Germinal center (tissue), 1 donor: ENCODE measurements at places on chromosomes 7 and 10.
A peak's percentile ranks its signal among the peaks of the same experiment; 100 is the strongest.

DNA sequence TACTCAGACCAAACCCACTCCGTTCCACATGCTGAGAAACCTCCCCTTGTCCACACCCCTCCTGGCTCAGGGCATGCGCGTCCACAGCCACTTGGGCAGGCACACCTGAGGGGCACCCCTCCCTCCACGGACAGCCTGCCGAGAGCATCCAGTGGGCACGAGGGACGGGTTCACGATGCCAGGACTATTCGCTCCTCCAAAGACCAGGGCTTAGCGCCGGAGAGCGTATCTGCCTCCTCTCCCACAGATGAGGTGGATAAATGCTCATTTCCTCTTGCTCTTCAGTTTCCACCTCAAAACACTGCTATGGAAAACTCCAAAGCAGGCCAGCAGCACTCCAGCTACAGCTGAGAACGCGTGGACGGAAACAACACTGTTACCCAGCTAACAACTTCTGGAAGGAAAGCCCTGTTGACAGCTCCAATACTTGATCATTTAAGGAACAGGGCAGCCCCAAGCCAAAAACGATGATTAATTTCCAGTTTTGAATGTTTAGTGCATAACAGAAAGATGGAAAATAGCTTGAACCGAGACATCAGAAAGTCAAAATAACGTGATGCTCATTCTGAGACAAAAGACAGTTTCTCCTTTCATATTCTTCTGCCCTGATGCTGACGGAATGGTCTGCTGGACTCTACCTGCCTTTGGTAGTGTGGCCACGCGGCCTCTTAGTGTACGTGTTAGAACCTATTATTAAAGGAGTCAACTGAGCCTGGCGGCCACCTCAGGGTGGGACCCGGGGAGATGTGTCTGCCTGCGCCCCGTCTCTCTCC is 204.7 kb downstream of the DNAJB6 start:
- no peak for DNase-seq

GRCh38 chr7:139047970-139048369 is 12.1 kb upstream of the ZC3HAV1L start:
- no peak for DNase-seq

DNA sequence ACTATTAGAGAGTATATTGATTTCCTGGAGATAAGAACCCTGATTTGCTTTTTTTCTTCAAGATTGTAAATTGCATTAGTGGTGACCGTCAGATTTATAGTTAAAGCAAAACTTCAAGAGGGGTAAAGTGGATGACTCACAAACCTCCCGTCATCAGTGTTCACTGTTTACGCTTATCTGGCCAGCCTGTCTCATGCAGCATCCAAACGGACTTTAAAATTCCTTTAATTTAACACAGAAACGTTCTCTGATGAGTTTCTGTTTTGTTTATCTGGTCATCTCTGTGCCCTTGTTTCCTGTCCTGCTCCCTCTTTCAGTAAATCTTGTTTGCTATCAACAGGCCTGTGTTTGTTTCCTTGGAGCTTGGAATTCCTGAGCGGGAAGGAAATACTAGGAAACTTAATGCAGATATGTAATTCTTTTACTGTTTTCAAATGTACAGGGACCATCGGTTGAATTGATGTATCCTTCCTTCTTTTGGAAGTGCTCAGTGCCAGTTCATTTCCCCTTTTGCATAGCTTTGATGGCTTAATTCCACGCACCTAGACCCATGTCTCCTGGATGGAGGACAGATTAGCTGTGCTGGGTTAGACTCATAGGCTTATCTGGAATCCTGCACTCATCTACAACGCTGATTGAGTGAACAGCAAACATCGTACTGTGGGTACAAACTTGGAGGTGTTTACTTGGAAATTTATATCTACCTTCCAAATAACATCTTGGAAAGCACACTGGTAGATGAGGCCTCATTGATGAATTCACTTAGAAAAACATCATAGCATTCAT is 21.3 kb downstream of the PTPRE start:
- DNase-seq = no peak

DNA sequence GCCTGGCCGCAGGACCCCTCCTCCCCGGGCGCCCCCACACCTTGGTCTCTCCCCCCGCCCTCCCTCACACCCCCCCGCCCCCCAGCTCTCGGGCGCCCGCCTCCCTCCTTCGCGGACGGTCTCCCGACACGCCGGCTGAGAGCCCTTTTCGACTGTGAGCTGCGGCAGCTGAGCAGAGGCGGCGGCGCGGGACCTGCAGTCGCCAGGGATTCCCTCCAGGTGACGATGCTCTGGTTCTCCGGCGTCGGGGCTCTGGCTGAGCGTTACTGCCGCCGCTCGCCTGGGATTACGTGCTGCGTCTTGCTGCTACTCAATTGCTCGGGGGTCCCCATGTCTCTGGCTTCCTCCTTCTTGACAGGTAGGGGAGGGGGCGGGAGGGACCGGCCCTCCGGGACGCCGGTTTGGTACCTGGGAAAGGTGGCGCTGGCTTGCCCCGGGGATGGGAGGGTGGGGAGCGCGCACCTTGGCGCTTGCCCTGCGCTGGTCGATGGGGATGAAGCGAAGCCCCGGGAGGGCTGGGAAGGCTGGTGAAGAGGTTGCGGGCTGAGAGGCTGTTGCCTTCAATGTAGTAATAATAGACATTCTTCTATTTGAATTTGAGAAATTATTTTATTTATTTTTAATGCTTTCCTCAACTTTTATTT is at the start of gene BMPER:
TSS of gene BMPER (plus strand) at position 151 of the 644 bp plus-strand sequence. CDS start at position 226, 75 bp downstream.
- DNase-seq = peak; percentile 13

DNA sequence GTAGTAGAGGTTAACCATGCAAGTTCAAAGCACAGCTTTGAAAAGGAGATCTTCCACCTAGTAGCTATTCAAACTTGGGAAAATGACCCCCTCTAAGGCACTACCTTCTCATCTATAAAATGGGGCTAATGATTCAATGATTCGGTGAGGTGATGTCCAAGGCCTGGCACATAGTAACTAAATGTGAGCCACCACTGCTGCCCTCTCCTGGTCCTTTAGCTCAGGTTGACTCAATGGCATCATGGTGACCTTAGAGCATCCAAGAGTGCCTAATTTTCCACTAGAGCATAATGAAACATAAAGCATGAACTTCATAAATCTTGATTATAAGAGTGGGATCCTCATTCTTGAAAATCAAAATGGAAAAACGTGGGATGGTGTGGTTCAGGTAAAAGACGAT is 16.3 kb upstream of the PLCE1 start:
- no peak for DNase-seq

GRCh38 chr7:149317986-149318672 is 56.1 kb downstream of the ZNF783 start:
- no peak for DNase-seq

- no peak for DNase-seq
These were observed 224.8 kb downstream of the ZNF248 start for GRCh38 chr10:37632641-37633040.
